ENCODE measurements at places on chromosomes 6 and 20.

GRCh38 chr6:36419310-36419709, 23.3 kb downstream of the PXT1 start:
- DNase-seq, result no peak

DNA sequence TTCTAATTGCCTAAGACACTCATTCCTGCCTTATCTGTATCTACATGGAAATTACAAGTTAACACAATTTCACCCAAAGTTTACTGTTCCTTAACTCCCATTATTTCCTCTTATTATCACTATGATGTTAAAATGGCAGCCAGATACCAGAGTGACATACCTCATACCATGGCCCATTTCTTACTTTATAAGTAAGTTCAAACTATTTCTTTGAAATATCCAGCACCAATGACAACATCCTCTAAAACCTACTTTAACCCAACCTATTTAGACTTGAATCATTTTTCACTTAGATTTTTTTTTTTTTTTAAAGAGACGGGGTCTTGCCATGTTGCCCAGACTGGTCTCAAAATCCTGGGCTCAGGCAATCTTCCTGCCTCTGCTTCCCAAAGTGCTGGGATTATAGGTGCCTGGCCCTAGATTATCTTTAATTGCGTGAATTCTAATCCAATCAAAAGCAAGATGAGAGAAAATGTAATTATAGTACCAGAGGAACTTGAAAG, 10.0 kb downstream of the REV3L start:
- no peak for DNase-seq

- no peak for DNase-seq
Measured at GRCh38 chr6:35562060-35562459, 49.4 kb upstream of the TULP1 start.

- DNase-seq, result no peak
Measured at GRCh38 chr6:5513408-5513807, 252.1 kb downstream of the FARS2 start.

DNA sequence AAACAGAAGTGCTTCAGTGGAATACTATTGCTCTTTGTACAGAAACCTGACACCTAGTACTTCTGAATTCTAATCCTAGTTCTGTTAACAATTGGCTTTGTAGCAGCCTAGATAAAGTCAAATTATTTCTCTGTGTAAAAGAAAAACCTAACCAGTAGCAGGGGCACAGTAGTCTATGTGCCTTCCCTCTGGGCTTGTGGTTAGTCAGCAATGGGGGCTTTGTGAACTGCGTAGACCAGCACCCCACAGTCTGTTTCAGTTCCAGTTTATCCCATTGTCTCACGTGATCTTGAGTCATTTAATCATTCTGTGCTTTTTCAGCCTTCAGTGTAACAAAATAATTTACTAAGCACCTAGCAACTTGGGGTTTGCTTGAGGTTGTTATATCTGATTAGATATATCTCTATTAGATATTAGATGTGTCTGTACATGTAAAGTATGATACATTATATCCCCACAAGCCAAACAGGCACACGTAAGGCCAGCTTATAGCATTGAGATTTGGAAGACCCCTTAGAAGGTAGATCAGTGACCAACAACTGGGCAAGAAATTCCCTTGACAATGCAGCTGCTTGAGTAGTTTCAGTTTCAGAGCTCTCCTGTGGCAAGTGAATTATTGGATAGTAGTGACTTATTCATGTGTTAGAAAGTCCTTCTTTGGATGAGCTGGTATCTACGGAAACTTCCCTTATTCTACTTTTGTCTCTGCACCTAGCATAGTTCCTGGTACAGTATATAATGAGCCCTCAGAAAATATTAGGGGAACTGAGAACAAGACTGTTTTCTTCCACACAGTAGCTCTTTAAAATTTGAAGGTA, 27.9 kb upstream of the CCR6 start:
- no peak for DNase-seq

Data from stimulated activated CD4-positive, alpha-beta T cell treated with anti-CD3 and anti-CD28 coated beads, Interleukin-4, amount 100 ng/mL, for 24 hours (primary cell).